ENCODE measurements at places on chromosomes 12 and 14.

DNA sequence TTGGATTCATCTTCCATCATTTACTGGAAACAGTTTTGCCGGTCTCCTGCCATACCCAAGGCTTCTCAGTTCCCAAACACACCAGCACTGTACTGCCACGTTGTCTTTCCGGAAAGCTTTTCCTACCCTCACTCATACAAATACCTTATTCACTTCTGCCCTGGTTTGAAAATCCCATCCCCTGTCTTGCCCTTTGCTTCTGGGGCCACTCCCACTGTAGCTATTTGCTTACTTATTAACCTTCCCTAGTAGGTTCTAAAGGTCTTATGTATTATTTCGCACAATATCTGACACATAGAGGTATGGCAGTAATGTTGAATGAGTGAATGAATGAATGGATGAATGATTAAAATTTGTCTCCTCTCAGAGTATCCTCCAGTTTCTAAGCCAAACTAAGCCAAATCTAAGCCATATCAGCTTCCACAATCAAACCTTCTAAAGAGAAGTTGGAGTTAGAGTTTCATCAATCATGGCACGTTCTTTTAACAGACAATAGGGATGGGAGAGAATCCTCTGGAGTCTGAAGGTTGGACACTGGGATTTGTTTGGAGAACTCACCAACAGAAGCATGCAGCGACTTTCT is 18.6 kb downstream of the TSPAN8 start:
- no peak for DNase-seq

- no peak for DNase-seq
Observed at GRCh38 chr14:71467361-71467811, 464.8 kb upstream of the RGS6 start.

DNA sequence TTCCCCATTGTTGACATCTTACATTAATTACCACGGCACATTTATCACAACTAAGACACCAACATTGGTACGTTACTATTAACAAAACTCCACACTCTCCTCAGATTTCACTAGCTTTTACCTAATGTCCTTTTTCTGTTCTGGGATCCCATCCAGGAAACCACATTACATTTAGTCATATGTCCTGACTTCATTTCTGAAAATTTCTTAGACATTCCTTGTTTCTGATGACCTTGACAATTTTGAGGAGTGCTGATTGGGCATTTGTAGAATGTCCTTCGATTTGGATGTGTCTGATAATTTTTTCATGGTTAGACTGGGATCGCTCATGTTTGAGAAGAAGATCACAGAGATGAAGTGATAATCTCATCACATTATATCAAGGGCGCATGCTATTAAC is 34.6 kb upstream of the ACSM4 start:
- no peak for DNase-seq

DNA sequence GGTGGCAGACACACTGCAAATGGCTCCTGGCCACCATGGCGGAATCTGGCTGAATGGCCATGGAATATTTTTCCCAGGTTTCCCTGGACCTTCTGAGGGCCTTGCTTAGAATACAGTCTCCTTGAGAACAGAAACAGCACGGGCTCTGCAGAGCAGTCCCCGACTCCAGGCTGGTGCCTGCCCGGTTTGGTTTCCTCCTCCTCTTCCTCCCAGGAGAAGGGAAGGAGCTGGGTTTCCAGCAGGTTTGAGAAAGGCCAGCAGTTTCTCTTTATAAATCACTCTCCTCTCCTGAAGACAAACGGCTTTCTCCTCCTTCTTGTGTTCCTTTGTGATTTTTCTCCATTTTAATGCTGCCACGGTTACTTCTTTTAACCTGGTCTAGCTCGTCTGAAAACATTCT is 106.8 kb upstream of the RFLNA start:
- DNase-seq, result no peak

- peak; percentile 33 for DNase-seq
Observed at GRCh38 chr12:95548539-95549391, 2.5 kb downstream of the USP44 start.

DNA sequence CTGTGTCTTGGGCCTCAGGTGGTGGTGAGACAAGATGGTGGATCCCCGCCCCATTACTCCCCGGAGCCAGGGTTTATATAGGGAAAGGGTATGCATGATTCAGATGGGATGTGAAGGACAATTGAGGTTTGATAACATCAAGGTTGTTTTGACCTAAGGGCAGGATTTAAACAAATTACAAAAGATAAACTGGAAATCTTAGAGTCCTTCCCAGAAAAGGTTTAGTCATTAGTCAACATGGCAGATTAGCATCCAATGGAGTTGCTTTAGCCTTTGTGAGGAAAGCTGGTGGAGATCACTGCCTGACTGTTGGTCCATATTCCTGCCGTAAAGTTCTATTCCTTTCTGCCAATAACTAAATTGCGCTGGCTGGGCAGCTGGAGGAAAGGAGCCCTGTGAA is 15.6 kb upstream of the FRMD6 start:
- no peak for DNase-seq

DNA sequence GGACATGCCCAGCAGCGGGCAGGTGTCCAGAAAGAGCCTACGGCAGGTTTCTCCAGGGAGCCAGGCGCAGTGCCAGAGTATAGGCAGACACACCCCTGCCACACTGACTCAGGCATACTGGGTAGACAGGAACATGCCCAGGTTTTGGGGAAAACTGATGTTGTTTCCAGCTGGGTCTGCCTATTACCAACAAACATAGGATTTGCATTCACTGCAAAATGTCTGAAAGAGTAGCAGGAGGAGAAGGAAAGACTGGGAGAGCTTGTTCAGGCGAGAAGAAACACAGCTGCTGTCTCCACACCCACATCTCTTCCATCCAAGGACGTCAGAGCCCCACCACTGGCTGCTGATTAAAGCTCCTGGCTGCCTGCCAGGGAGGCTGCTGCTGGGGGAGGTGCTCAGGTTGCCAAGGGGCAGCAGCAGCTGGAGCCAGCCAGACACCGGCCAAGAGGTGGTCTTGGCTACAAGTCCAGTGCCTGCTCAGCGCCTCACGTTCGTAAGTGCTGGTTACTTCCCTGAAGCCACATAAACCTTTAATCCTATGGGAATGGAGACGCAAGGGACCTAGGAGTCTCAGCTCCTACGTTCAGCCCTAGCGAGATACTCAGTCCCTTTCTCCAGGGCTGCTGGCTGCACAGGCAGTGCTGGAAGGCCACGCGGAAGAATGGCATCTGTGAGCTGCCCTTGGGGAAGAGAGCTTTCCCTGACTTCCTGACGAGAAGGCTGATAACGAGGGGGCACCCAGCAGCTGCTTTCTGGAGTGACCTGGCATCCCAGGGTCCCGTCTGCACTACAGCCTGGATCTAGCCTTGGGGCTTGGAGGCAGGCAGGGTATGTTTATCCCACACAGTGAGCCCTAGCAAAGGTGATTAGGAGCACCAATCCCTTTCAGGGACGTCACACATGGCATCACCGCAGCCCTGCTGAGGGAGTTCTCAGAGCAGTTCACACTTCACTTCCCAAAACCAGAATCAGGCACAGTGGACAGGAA is 58.1 kb downstream of the PLEKHG3 start:
- DNase-seq, result peak; percentile 94

GRCh38 chr12:7142056-7142644 is 12.0 kb downstream of the CLSTN3 start:
- DNase-seq, result no peak

Measured in right cardiac atrium (tissue), 5 donors.